Glutamatergic neuron (in vitro differentiated cells): ENCODE measurements at places on chromosomes 3 and 15. TPM values are rescaled to one million over a fixed set of nuclear protein-coding genes. Genes with fewer than 3 reads are reported as not detected.

DNA sequence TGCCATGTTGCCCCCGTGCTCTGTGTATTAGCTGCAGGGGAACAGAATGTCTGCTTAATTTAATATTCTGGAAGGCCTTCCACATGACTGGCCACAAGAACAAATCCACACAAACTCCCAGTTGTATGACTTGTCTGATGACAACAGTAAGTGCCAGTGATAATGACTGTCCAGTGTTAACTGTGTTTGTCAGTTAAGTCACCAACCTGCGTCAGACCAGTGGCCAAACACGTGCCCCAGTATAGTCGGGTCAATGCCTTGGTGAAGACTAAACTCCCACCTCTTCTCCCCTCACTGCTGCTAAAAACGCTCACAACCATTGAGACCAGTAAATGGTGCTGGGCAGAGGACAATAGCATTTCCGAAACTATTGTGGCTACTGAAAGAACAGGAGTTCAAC is 9.8 kb upstream of the ATP13A5 start:
- no peak for DNase-seq

The PLA2G4F gene
- total RNA-seq: not detected

DNA sequence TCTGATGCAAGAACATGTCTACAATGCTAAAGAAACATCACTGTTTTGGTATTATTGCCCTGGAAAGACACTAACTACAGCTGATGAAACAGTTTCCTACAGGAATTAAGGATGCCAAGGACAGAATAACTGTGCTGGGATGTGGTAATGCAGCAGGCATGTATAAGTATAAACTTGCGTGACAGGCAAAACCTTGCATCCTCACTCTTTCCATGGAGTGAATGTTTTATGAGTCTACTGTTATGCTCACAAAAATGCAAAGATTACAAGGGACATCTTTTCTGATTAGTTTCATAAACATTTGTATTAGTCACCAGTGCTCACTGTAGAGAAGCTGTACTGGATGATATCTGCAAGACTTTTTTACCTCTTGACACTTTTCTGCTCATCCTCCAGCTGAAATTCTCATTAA is 143.6 kb downstream of the NAALADL2 start:
- DNase-seq: no peak

- DNase-seq: no peak
Measured at GRCh38 chr3:187809612-187809991, 64.3 kb upstream of the BCL6 start.

The LMOD3 gene
- total RNA-seq: not detected

The EPHA3 gene
- total RNA-seq: 9.9 TPM

The DZIP1L gene
- total RNA-seq: 3.3 TPM

The IFT57 gene
- 21.4 TPM for total RNA-seq

- DNase-seq: peak; percentile 45
Measured at GRCh38 chr15:69665641-69666111, 213.1 kb downstream of the RPLP1 start.

- no peak for DNase-seq
Measured at GRCh38 chr15:100215031-100215842, 126.5 kb downstream of the ADAMTS17 start.

The CFAP161 gene
- total RNA-seq: 0.39 TPM

- no peak for DNase-seq
Measured at GRCh38 chr15:85722374-85723152, 72.2 kb downstream of the KLHL25 start.

DNA sequence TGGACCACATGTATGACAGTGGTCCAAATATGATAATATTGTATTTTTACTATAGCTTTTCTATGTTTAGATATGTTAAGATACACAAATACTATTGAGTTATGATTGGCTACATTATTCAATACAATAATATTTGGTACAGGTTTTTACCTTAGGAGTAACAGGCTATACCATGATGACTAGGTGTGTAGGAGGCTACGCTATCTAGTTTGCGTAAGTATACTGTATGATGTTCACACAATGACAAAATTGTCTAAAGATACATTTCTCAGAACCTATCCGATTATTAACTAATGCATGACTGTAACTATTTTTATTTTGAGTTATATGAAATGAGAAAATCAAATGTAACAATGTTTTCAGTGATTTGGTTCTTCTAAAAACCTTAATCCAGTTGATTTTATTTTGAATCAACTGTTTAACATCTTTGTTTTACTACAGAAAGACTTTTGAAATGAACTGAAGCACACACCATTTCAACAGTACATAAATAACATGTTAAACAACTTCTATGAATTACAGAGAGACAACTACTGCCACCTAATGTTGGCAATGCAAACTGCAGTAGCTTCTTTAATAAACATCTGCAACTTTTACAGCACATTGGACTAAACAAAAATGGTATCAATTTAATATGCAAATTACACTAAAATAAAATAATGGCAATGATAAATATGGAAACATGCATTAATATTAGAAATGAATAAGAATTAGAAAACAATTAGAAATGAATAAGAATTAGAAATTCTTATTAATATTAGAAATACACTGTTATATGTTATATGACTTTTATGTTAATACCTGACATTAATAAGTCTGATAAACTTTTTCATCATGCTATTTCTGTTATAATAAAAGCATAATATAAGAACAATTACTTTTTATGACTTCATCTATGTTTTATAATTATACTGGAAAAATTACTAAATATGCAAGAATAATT is 255.7 kb downstream of the MBNL1 start:
- DNase-seq: no peak

- no peak for DNase-seq
Measured at GRCh38 chr15:42576040-42576594, 711 bp downstream of the STARD9 start.

The IL5RA gene
- total RNA-seq: not detected

The PRTG gene
- 19.4 TPM for total RNA-seq

- no peak for DNase-seq
Measured at GRCh38 chr15:40452296-40453090, 11.7 kb downstream of the BAHD1 start.

DNA sequence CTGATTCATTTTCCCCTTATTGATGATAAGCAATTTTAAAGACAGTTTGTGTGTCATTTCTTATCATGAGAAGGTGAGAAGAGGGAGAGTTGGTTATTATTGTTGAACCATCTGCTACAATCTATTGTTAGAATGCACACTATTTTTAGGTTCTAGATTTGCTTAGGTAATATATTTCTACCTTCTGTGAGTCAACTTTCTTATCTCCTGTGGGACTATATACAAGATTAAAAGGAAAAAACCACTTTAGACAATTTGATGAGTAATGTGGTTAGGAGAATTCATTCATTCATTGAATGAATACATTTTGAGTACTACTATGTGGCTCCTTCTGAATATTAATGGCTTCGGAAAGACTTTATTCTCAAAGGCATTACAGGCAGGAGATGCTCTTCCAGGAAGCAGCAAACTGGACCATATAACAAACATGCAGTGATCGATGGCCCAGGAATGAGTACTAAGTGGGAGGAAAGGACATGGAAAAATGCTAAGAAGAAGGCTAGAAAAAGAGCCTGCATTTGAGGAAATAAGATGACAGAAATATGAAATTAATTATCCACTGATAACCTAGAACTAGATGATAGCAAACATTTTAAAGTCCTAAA is 22.4 kb downstream of the SPTSSB start:
- DNase-seq: no peak

DNA sequence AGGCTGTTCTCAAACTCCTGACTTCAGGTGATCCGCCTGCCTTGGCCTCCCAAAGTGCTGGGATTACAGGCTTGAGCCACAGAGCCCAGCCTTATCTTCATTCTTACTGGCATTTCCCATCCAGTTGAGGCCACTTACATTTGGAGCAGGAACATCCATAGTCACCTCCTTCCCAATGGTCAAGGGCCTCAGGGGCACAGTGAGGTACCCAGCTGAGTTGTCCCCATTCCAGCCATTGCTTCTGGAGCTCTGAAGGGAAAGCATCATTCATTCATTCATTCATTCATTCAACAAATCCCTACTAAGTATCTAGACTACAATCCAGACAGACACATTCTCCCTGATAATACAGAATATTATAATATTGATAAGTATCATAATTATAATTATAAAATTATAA is 12.2 kb downstream of the PLA2G4D start:
- no peak for DNase-seq
